Activated CD8-positive, alpha-beta memory T cell treated with anti-CD3 and anti-CD28 coated beads for 4 hours (primary cell): ENCODE measurements at places on chromosomes 12 and 14.

GRCh38 chr12:6085841-6086240 is 38.6 kb downstream of the VWF start:
- DNase-seq = no peak

DNA sequence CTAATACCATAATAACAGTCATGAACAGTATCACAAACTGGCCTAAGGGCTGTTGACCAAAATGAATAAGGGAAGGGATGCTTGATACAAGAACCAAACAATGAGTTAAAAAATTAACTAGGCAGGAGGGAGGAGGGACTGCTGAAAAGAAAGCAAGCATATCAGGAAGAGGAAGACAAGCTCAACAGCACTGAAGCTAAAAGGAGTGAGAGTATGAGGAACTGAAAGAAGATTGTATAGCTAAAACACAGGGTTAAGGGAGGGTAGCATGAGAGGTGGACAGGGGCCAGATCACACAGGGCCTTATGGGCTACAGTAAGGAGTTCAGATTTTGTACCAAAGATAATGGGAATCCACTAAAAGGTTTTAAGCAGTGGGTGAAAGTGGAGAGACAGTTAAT is 34.1 kb downstream of the ITGA7 start:
- DNase-seq = no peak

DNA sequence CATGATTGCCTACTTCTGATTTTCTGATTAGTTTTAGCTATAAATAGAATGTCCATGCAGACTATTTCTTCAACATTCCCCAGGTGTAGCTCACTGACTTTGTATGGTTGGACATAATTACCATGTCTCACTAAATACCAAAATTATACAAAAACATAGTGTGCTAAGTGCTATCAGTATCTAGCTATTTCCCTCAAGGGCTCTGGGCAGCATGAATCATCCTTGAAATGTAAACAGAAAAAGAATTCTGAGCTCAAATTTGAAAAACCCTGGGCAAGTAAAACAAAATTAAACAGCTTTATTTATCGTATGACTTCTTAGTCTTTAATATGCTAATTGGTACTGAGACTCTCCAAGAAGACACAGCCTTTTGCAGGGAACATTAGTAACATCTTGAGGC is 82.9 kb downstream of the SPATA7 start:
- no peak for DNase-seq

- DNase-seq = no peak
These were observed 966 bp downstream of the BICD1 start for GRCh38 chr12:32107359-32108267.

DNA sequence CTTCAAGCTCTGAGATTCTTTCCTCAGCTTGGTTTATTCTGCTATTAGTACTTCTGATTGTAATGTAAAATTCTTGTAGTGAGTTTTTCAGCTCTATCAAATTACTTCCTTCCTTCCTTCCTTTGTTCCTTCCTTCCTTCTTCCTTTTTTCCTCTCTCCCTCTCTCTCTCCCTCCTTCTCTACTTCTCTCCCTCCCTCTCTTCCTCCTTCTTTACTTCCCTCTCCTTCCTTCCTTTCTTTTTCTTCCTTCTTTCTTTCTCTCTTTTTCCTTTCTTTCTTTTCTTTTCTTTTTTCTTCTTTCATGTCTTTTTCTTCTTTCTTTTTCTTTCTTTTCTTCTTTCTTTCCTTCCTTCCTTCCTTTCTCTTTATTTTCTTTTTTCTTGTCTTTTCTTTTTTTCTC is 565.2 kb upstream of the STXBP6 start:
- DNase-seq = no peak

- DNase-seq = no peak
These were observed 28.2 kb downstream of the G2E3 start for GRCh38 chr14:30587141-30587540.

GRCh38 chr12:132194056-132194455 is 49.8 kb downstream of the NOC4L start:
- DNase-seq = no peak

GRCh38 chr14:78653173-78653572 is 483.0 kb downstream of the NRXN3 start:
- DNase-seq = no peak
